Dorsolateral prefrontal cortex (tissue), 122 donors: ENCODE measurements at places on chromosomes 3 and 15.

DNA sequence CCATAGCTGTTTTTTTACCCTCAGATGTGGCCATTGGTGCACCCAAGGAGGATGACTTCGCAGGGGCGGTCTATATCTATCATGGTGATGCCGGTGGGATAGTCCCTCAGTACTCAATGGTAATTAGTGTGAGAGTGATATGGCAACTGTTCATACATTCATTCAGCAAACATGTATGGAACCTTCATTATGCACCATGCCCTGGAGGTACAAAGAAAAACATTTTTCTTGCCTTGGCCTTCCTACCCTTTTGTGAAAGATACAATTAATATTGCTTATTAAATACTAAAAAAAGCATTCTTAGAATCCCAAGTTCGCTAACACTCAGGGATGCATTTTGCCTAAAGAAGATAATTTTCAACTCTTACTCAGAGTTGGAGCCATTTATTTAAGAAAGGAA, 342.4 kb upstream of the CTDSPL start:
- DNase-seq: no peak

- no peak for DNase-seq
These were observed 30.4 kb downstream of the TMEM212 start for GRCh38 chr3:171873580-171873979.

GRCh38 chr3:45273681-45274515, 47.8 kb upstream of the TMEM158 start:
- DNase-seq: no peak

DNA sequence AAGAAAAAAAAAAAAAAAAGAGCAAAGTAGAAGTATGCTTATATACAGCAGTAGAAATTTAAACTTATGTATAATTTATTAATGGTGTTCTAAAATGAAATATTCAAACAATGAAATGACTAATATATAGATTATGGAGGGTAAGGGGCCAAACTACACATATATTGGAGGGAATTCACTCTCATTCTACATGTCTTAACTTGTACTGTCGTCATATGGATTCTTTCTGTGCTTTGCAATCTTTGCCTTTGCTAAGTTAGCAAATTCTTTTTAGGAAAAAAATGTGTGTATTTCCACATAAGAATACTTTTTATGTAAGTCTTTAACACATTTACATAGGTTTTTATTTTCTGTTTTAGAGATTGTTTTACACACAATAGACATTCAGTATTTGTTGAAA, 118.9 kb upstream of the MBNL1 start:
- DNase-seq: no peak

GRCh38 chr3:142088522-142088921, 60.8 kb downstream of the TFDP2 start:
- DNase-seq: no peak

DNA sequence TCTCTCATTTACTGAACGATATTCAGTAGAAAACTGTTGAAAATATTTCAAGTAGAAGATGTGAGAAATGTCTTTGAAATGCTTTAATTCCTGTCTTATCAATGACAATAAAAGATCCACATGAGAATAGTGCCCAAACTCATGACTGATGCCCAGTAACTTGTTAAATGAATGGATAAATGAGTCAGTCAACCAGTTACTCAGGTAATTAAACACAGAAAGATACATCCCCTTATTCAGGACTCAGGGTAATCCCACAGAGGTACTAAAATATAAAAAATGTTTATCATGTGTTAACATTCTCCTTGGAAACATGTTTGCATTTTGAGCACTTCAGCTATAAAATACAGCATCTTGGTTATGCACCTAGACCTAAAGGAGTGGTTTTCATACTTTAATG, 169.5 kb downstream of the MBNL1 start:
- DNase-seq: no peak

DNA sequence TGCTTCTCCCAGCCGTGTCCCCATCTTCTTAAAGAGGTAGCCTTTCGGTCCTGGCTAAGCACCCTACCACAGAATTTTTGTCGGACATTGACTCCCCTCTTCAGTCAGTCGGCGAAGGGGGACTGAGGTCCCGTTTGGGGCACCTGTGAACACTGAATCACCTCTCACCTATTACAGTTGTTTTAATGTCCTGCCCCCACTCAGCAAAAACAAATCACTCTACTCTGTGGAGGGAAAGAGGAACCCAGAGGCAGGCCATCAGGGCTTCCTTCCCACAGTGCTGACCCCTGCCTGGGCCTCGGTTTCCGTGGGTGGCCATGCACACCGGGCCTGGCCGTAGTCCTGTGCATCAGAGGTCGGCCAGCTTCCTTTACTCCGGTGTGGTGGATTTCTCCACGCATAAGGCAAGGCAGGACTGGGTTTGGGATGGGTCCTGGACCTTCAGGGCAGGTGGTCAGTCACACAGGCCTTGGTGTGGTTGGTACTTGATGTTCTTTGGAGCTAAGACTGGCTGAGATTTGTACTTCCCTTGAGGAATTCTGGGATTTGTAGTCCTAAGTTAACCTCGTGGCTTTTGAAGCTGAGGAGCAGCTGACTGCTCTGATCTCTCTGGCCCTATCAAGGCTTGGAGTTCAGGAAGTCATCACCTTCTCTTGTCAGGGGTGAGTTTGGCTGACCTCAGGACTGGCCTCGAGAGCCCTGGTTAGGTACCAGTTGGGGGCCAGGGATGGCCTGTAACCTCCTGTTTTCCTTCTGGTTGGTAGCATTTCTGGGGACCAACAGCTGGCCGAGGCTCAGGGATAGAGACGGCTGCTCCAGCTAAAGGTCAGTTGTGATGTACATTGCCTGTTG, 627 bp upstream of the FAM131A start:
- no peak for DNase-seq

GRCh38 chr3:179330438-179330837, 7.6 kb downstream of the ZNF639 start:
- DNase-seq: no peak

GRCh38 chr3:110894574-110894973, 177.0 kb upstream of the NECTIN3 start:
- no peak for DNase-seq

DNA sequence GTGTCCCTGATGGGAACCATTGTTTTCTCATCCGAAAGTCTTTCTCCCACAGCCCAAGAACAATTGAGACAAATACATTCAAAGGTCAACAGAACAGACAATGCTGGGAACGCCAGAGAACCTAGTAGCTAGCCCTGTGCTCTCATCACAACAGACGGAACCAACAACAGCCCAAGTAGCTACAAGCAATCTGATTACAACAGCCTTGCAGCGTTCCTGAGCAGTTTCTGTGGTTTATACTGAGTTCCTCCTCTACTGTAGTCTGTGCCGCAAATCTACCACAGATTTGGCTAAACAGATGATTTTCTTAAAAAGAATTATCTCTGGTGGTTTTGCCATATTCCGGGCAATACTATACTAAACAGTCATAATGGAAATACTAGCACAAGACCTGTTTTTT, 435.6 kb downstream of the MECOM start:
- no peak for DNase-seq

DNA sequence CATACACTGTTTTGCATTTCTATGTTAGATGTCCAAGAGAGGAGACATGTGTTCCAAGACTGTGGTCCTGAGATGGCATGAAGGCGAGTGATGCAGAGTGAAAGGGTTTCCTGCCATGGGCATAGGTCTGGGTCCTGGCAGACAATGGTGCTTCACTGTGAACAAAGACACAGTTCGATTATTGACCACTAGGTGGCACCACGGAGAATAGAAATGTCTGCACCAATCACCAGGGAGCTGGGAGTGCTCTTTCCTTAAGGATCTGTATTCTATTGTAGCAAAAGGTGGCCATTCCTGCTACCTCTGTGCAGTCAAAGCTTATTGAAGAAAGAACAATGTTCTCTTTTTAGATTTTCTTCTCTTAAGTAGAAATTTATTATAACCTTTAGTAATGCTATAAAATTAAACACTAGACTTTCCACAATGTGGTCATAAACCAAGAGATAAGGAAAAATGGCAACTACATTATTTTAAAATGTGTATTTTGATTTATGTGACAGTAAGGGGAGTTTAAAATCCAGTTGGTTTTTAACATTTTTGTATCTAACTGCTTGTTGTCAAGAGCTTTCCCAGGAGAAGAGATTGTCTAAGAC, 88.7 kb downstream of the GABRG3 start:
- no peak for DNase-seq

- no peak for DNase-seq
These were observed 281.0 kb upstream of the TBL1XR1 start for GRCh38 chr3:177478170-177478867.

DNA sequence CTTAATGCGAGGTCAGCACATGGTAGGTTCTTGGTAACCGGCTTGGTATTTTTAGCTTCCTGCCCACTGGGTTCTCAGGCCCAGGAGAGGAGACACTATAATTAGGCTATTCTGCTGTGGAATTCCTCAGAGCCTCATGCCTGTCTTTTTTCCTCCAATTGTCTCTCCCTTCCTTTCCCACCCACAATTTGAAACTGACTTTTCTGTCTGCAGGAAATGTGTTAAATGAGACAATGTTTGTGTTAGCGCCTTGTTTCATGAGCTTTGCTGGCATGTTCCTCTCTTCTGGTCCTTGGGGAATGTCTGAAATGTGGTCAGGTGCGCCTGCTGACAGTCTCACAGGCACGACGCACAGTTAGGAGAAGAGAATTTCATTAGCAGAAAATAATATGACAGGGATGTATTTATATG, 223.6 kb upstream of the CTNNB1 start:
- no peak for DNase-seq

GRCh38 chr3:156691920-156692319, 17.5 kb downstream of the TIPARP start:
- DNase-seq: no peak

GRCh38 chr15:86300390-86301125, 220.9 kb downstream of the AGBL1 start:
- no peak for DNase-seq

- DNase-seq: no peak
These were observed 110.3 kb upstream of the TMC3 start for GRCh38 chr15:81484086-81484955.

DNA sequence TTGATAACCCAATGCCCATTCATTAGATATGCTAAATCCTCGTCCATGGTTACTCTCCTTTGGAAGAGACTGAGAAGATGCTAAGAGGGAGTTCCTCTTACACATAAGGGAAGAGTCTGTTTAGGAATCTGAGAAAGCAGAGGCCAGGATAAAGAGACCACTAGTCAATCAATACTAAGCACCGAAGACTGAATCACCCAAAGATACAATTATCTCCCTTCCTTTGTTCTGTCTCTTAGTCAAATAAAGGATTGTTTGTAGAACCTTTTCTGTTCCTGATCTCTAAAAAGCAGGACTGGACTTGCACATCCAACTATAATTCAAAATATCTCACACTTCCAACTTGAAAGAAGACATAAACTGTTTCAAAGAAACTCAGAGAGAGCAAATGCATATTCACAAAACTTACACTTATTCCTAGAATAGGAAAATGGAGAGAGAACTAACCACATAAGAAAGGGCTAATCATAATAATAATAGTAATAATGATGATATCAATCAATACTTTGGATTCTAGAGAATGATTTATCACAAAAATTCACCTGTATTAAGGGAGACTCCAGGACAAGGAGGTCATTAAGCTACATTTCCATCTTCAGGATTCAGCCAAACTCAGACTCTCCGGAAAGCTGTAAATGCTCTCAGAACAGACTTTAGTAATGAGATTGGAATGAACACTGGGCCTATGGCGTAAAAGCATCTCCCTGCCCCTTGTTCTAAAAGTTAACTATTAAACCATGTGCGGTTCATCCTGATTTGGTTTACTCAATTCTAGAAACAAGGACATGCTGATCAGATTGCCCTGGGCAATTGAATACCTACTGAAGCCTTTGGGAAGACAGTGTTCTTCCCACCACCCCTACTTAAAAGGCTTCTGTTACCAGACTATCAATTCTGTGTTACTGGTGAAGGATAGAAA, 401.5 kb downstream of the ZBTB20 start:
- DNase-seq: no peak

- DNase-seq: no peak
These were observed 292.3 kb downstream of the TLE3 start for GRCh38 chr15:69805248-69805953.

GRCh38 chr15:63366451-63366850, 15.2 kb downstream of the CA12 start:
- no peak for DNase-seq

DNA sequence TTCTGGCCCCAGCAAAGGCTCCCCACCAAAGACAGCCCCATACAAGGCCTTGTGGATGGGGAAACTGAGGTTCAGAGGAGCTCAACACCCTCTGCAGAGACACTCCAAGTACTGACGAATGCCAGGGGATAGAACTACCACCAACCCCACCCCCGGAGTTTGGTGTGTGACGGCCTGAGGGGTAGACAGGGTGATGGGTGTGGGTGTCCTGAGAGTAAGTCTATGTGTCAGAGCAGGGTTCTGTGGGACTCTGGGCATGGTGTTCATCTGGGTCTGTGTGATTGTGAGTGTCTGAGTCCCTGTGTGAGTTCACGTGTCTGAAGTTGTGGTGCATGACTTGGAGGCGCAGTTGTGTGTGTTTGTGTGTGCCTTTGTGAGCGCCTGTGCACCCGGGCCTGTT, 7.4 kb downstream of the PTH1R start:
- DNase-seq: no peak

- no peak for DNase-seq
These were observed 124.8 kb downstream of the EDEM1 start for GRCh38 chr3:5312290-5312689.
